GM12891 (cell line): ENCODE measurements at places on chromosomes 13 and 19.

GRCh38 chr19:37218592-37218935, 550 bp downstream of the ZNF383 start:
- no peak for DNase-seq

- no peak for DNase-seq
These were observed 3.2 kb downstream of the MAG start for GRCh38 chr19:35294859-35295791.

- DNase-seq, result no peak
These were observed 16.2 kb downstream of the CLEC11A start for GRCh38 chr19:50739132-50739913.

GRCh38 chr19:41910992-41911888, 17.0 kb downstream of the ERFL start:
- no peak for DNase-seq

GRCh38 chr13:98039261-98039660, 85.8 kb downstream of the IPO5 start:
- no peak for DNase-seq

DNA sequence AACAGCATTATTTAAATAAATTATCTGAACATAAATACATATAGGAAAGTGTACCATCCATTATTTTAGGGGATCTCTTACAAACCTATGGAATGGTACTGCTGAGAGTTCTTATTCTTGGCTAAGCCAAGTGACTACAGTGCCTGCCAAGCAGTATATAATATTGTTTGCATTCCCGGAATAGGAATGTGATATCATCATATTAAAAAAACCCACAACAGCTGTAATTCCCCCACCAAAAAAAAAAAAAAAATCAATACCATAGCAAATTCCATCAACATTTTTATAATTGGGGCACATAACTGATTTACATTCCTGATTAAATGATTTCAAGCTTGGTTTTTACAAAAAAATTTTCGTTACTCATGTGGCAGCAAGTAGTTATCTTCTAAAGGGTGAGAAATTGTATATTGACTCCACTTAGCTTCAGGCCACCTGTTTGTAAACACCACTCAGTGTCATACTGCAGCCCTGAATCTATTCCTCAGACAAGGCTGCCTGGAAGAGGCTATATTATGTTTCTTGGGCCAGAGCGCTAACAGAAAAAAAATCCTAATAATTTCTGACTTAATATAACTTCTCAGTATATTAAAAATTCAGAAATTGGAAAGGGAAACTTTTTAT, 278.1 kb downstream of the DNAJC15 start:
- no peak for DNase-seq
